Stimulated activated CD8-positive, alpha-beta memory T cell treated with anti-CD3 and anti-CD28 coated beads, Interleukin-4, amount 100 ng/mL, for 24 hours (primary cell): ENCODE measurements at places on chromosomes 6 and 20.
A peak's percentile ranks its signal among the peaks of the same experiment; 100 is the strongest.

- DNase-seq = no peak
Observed at GRCh38 chr6:116017546-116018295, 43.0 kb downstream of the FRK start.

DNA sequence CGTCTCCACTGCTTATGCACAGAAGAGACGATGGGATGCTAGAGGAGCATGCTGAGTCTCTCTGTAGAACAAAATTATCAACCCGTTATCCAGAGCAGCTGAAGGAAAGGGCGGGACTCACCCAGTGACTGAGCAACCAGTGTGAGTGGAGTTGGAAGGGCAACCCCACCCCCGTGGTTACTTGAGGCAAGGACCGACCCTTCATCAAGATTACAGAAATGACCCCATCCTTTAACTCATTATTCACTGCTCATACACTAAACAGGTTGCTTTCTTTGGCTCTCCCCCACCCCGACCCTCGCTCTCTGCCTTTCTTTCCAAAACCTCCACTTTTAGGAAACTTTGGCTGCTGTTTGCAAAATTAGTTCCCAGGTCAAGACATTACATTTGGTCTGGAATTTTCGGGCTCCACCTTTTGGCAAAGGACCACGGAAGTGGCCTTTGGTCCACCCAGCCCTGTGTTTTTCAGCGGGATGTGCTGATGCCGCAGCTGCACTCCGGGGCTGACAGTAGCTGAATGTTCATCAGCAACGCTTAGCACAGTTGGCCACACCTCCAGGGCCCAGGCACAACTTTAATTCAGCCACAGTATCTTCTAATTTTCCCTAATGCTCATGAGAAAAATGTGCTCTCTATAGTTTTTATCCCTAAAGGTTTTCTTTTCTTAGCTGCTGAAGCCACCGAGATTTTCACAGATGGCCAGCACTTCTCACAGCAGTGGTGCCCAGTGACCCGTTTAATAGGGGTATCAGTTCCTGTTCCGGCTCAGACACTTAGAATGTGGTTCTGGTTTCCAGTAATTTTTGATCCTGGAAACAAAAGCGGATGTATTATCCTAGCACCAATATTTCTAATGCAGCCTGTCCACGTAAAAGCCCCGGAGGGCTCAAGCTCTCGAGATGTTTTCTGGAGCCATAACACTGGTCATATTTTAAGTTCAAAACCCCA is 103.6 kb upstream of the NXT1 start:
- DNase-seq = no peak

- DNase-seq = no peak
Observed at GRCh38 chr20:61912665-61913422, 152.8 kb downstream of the TAF4 start.

DNA sequence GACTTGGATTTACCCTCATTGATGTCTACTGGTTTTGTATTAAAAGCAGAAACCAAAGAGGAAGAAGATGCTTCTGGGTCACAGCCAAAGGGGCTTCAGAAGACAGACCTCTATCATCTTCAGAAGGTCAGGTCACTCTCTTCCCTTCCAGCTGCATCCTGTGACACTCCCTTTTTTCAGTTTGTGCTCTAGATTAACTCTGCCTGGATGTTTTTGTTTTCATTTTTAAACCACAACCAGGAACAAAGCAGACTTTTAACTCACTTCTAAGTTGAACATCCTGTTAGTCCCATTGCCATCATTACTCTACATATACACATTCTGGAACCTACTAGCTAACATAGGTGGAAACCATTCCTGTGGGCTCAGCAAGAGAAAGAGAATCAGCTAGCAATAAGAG is 45.2 kb downstream of the AKIRIN2 start:
- DNase-seq = no peak

- DNase-seq = no peak
Observed at GRCh38 chr20:61567204-61567603, 315.1 kb downstream of the CDH4 start.

GRCh38 chr20:61937963-61938838 is 127.5 kb downstream of the TAF4 start:
- no peak for DNase-seq

DNA sequence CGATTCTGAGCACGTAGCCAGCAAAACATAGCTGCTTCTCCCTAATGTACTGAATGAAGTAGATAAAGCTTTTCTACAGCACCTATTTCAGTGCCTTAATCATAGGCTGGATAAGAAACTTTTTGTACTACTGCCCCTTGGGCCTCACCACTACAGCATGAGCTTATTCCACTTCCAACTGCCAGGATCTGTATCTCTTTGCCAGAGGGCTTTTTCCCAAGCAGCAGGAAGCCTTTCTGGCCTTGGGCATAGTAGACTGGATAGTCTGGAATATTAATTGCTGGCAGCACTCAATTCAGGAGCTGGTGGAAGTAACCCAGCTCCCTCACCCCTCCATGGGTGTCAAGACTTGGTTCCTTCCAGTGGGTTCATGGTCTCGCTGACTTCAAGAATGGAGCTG is 43.6 kb downstream of the ANKEF1 start:
- no peak for DNase-seq

GRCh38 chr6:154347981-154348380 is 8.6 kb downstream of the IPCEF1 start:
- DNase-seq = no peak

- DNase-seq = no peak
Observed at GRCh38 chr6:148487461-148487860, 144.8 kb downstream of the SASH1 start.

GRCh38 chr6:10655508-10656055 is 38.8 kb downstream of the C6orf52 start:
- no peak for DNase-seq

- DNase-seq = no peak
Observed at GRCh38 chr20:58051367-58051766, 177.1 kb downstream of the ANKRD60 start.

DNA sequence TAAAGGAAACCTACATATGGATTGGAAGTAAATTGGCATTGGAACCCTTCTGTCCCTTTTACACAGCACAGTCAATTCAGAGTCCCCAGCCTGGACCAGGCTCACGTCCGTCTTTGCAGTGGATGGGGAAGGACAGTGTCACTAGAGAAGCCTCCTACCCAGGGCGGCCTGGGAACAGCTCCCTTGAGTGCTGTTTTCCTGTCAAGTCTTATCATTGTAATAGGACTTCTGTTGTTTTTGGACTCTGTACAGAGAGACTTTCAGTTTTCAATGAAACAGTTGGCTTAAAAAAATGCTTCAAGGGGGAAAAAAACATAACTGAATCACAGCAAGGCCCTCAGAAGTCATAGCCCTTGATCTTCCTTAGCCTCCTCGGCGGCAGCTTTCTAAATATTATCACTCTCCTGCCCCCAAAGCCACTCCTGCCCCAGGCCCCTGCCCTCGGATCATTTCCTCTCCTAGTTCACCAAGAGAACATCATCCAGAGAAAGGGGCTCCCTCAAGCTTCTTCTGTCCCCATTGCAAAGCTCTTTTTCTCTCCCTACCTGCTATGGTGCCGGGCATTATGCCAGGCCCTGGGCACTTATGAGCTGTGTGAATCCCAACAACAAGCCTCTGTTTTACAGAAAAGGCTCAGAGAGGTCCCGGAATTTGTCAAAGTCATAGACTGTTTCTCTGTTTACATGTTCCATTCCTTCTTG is 37.8 kb upstream of the CNKSR3 start:
- no peak for DNase-seq

DNA sequence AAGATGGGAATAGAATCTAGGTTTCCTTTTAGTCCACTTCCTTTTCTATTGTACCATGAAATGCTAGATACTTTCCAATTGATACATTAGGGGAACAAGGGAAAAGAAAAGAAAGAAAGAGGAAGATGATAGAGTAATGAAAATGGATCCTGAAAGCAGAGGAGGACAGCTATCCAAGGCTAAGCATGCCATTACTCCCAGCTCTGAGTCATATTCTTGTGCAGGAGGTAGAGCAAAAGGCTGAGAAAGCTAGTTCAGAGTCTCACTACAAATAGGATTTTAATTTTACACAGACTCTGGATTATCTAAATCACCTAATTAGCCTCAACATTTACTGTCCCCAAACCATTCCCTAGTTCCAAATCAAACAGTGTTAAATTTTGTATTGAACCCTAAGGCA is 23.6 kb downstream of the RWDD2A start:
- DNase-seq = no peak

GRCh38 chr6:97306544-97307320 is 23.7 kb upstream of the MMS22L start:
- no peak for DNase-seq

DNA sequence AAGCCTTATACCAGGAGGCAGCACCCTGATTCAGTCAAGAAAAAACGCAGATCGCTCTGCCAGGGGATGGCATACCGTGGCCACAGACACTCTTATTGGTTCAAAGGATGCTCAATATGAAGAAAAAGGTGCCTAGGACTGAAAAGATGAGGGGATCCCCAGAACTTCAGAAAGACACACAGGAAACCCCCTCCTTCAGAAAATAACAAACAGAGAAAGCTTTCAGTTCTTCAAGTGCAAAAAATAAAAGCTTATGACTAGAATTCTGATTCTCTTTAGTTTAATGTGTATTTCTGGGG is 17.7 kb upstream of the MYB start:
- DNase-seq = peak; percentile 15

- DNase-seq = no peak
Observed at GRCh38 chr6:103011605-103012004, 1618.1 kb downstream of the GRIK2 start.

DNA sequence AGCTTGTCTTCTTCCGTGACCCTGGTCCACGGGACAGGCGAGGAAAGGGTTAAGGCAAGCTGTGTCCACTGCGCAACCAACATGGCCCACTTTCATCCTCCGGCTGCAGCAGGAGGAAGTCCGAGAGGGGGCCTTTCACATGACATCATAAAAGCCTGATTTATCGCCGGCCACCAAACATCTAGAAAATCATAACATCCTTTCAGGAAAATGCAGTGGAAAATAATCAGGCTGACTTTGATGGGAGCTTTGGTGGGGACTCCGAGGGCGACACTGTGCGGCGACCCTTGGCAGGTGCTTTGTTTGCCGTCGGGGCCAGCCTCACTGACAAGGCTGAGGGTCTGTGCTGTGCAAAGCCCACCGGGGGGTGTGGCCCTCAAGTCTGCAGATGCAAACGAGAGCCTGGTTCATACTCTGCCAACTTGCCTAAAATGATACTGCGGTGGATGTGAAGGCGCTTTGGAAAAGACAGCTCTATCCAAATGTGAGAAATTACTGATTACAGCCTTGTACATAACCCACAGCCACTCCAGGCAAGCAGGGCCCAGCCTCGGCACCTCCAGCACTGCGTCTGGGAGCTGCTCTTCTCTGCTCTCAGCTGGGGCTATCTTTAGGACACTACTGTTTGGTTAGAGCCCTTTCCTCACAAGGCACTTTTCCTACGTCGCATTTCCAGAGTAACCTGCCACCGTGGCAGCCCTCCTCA is 25.7 kb downstream of the FOXC1 start:
- no peak for DNase-seq

DNA sequence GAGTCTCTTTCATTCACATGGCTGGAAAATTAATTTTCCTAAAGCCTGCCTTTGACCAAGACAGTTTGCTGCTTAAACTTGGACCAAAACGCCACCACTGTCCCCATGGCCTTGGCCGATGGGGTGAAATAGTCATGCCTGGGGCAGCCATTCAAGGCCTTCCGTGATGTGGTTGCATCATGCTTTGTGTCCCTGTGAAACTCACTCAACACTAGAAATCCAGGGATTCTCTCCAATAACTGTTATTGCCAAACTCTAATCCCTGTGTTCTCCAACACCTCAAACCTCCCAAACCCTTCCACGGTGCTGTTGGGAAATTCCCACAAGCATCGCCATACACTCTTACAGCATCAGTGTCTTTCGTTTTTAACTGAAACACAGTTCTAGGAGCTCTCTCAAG is 1.4 kb upstream of the TXNDC5 start:
- DNase-seq = no peak

GRCh38 chr6:43020847-43021246 is 576 bp upstream of the RRP36 start:
- DNase-seq = no peak

GRCh38 chr6:71488186-71488585 is 199.6 kb downstream of the OGFRL1 start:
- DNase-seq = no peak

DNA sequence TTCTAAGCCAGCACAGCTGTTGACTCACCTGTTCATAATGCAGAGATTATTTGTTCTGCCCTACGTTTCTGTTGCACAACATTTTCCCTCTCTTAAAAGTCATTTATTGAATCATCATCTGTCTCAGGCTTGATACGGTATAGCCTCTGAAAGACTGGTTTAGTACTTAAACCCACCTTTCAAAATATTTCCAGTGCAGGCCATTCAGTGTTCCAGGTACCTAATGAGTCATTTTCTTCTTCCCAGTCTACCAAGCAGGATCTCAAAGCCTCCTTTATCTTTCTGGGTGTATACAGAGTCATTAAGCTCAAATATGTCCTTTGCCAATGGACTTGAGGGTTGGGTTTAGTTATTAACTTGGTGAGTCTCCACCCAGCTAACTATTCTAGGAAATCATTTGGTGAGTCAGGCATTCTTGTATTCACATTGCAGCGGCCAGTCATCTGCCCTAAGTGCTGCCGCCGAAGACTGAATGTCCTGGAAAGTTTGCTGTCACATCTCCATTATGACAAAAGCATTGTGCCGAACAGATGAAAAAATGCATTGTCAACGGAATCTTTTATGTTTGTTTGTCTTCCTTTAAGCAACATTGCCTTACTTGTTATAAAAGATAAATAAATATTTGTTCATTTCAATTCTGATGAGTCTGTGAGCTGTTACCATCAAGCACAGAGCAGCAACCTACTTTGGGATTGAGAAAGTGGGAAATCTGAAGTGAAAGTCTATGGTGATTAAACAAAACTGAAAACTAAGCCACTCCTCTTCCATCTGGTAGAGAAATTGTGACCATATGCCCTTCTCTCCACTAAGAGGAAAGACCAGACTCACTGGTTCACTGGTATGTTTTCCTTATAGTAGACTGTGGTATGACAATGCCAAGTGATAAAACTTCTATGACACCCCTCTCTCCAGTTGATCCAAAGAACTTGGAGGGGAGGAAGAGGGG is 14.3 kb upstream of the FAM135A start:
- DNase-seq = no peak

- DNase-seq = no peak
Observed at GRCh38 chr6:4506792-4507191, 269.4 kb upstream of the CDYL start.

- DNase-seq = no peak
Observed at GRCh38 chr6:50826803-50827202, 8.1 kb downstream of the TFAP2B start.

GRCh38 chr6:35485402-35485877 is 11.4 kb downstream of the TEAD3 start:
- no peak for DNase-seq

GRCh38 chr6:150876598-150876997 is 11.1 kb downstream of the MTHFD1L start:
- no peak for DNase-seq
